ENCODE measurements at places on chromosomes 5 and 9.

DNA sequence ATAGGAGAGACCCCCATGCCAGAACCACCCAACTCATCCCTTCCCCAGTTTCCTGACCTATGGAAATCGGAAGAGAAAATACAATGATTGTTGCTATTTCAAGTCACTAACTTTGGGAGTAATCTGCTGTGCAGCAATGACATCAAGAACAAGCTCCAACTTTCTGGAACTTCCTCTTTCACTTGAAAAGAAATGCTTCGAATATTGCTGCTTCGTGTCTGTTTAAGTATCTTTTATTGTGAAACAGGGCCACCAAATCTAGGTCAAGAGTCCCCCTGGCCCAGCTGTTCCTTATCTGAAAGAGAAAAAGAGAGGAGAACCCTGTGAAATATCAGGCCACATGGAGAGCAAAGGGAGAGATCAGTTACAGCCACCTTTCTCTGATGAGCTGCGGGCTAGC is 59.4 kb upstream of the DNAH5 start:
- DNase-seq, result peak; percentile 62

- DNase-seq, result peak; percentile 38
These were observed 49.8 kb downstream of the MAP1B start for GRCh38 chr5:72156946-72157624.

DNA sequence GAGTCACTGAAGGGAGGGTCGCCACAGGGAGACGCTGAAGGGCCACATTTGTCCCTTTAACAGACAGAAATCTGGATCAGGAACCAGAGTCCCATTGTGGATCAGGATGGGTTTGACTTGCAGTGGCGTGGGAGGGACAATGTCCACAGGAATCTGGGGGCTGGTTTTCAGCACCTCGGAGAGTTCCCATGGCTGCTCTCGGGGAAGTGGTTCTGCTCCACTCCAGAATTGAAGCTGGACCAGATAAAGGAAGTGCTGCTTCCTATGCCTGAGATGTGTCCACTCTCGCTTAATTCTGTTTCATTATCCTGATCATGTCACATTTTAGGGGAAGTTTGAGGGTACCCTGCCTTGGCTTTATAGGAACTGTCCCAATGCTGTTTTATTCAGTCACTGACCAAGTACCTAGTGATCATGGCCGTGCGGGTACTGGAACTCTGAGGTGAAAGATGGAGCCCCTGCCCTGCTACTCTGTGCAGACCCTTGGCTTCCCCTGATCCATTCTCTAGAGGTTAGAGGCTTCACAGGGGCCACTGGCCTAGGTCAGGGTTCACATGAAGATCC is 28.7 kb downstream of the ENHO start:
- no peak for DNase-seq

- DNase-seq, result no peak
These were observed 539.6 kb upstream of the CLINT1 start for GRCh38 chr5:158398360-158399201.

GRCh38 chr5:96463091-96463490 is 30.0 kb upstream of the PCSK1 start:
- DNase-seq, result no peak

GRCh38 chr5:132771503-132771998 is 5.5 kb downstream of the SEPTIN8 start:
- no peak for DNase-seq

DNA sequence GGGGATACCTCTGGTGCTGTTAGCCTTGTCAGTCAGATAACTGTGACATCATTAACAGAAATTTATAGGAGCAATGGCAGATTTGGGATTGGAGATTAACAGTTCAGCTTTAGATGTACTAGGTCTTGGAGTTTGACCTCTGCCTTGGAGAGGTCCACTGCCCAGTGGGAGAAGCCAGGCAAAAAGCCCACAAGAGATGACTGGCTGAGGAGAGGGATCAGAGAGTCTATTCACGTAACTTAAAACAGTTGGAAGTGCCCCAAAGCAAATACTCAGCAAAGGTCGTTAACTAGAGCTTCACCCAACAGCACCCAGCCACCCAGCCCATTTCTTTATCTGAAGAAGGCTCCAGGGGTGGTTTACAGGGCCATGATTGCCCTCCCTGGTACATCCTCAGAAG is 232.7 kb upstream of the PPP1R2B start:
- DNase-seq, result no peak

DNA sequence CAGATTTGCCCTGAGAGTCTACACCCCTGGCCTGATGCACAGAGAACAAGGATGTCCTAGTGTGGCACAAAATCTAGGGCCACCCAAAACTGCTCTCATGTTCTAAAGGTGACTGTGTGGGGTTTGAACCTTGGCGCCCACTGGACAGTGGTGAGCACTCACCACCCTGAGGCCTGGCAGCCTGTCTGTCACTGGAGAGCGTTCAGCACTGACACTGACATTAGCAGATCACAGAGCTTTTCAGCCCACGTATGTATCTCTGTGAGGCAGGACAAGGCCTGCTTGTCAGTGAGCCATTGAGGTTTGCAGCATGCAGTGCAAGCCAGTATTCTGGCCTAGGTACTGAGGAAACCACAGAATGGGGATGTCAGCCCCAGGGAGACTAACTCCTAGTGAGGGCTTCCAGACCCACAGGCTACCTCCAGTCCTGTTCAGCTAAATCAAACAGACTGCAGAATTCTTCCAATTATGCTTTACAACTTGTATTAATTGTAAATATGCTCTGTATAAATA is 38.9 kb upstream of the SLC2A8 start:
- no peak for DNase-seq

- no peak for DNase-seq
These were observed 587.0 kb upstream of the ZNF608 start for GRCh38 chr5:125333416-125333815.
